ENCODE measurements at places on chromosomes 3 and 15.

DNA sequence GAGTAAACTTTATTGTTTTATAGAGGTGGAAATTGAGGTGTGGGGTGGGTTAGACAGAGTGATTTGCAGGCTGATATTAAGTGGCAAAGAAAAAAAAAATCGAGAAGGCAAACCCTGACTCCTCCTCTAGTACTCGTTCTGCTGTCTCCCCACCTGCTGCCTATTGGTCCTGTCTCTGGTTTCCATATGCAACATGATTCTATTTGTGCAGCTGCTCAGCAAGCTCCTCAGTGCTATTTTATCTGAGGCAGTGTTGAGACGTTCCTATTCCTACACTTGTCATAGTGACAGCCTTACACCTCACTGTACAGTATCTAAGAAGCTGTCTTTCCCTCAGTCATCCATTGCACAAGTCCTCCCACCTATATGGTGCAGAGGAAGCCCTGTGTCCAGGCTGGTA lies 45.1 kb downstream of the RSL24D1 start:
- DNase-seq = no peak

DNA sequence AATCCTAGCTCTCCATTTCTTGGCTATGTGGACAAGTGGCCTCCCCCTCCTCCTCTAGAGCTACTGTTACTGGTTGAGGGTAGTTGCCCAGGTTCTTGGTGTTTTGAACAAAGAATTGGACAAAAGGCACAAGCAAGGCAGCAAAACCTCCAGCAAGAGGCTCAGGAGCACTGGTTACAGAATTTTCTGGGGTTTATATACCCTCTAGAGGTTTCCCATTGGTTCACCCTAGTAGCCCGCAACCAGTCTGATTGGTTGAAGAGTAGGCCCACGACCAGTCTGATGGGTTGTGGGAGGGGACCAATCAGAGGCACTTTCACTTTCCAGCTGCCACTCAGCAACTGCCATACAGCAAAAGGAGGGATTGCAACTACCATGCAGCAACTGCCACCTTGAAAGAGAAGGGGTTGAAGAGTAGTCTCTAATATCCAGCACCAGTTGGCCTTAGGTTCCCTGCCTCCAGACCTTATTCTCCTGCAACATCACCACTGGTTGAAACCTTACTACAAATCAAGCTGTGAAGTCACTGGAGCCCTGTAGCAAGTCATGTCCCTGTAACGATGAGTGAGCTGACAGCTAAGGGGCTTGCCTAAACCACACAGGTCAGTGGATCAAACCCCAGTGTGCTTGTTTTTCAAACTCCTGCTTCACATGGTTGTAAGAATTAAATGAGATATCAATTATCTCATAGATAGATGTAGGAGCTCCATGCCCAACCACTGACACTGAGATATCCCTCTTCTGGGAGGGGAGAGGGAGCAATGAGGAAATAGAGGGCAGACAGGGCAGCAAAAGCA lies 2.9 kb upstream of the C15orf39 start:
- peak; percentile 63 for DNase-seq

- DNase-seq = no peak
Observed at GRCh38 chr3:50236484-50237132, 604 bp downstream of the GNAI2 start.

DNA sequence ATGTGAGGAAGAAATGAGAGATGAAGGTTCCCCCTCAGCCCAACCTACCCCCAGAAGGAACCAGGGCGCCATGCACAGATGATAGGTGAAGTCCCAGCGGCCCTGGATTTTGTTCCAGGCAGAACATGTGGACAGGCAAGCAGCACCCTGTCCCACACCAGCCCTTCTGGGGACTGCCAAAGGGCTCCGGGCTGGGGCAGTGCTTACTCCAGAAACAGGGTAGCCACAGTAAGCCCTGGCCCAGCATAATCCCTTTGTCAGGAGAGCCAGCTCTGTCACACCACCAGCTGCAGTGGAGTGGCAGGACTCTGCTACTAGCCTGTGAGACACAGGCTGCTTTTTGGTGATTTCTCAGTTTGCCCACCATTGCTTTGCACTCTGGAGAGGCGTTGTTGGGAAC lies 6.3 kb downstream of the FBXL22 start:
- no peak for DNase-seq

DNA sequence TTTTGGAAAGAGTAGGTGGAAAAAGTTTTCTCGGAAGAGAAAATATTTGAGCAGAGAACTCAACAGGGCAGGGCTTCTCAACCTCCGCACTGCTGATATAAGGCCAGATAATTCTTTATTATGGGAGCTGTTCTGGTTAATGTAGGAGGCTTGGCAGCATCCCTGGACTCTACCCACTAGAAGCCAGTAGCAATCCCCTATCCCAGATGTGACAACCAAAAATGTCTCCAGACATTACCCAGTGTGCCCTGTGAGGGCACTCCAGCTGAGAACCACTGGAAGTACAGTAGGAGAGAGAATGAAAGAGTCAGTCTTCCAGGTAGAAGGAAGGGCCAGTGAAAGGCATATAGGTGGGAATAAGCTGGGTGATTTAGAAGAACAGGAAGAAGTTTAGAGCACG lies 647.8 kb upstream of the ADAMTS9 start:
- no peak for DNase-seq

DNA sequence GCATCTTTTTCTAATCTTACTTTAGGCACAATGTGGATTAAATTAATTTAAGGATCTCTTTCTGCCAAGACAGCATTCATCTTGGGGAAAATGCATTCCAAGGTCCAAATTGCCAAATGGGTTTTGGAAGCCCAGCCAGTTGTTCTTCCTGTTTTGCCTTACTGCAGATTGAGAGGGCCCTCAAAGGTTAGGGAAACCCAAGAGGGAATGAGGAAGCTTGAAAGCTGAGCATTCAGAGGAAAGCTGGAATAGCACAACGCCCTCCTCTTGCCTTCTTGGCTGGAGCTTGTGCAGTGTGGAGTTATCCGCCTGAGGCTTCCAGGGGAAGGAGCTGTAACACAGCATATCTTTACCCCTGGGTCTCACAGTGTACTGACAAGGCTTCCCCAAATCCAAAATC lies 18.2 kb upstream of the SACM1L start:
- peak; percentile 63 for DNase-seq

- no peak for DNase-seq
Observed at GRCh38 chr3:12255393-12255792, 33.5 kb upstream of the PPARG start.

- no peak for DNase-seq
Observed at GRCh38 chr3:83926291-83926690, 1032.5 kb upstream of the CADM2 start.

DNA sequence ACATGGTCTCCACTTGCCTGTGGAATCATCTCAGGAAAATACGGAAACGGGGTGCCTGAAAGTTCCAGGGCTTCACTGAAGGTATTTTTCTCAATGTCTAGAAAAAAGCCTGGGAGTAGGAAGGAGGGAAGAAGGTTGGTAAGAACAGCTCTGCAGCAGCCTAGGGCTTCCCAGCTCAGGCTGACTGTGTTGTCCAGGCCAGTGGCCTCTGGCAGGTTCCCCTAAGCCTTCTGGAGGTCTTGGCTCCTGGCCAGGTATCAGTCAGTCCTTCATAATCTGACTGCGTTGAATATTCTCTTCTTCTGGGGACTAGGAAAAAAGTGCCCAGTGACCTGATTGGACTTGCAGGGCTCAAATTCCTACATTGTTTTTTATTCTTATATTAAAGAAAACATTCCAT lies 38.6 kb downstream of the SSR3 start:
- DNase-seq = no peak

GRCh38 chr3:4517643-4518311 lies 24.6 kb downstream of the ITPR1 start:
- DNase-seq = peak; percentile 51

DNA sequence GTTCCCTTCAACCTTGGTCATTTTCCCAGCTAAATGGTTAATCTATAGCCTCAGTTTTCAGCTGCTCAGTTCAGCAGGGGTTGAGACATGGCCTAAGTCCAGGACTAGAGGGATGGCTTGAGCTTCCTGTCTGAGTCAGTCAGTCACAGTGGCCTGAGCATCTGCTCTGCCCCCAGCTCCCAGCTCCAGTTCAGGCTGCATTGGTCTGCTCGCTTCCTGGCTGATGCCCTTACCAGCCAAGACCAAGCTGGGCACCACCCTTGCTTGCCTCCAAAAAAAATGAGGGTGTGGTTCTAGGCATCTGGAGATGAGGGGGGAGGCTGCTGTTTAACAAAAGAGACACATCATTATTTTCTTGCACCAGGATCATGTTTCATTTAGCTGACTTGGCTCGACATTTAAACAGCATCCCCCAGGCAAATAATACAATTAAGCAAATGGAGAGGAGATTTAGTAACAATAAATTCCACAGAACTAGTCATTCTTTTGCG lies 70.7 kb downstream of the WNT5A start:
- no peak for DNase-seq

GRCh38 chr3:27673701-27674100 lies 48.4 kb downstream of the EOMES start:
- DNase-seq = no peak

- DNase-seq = no peak
Observed at GRCh38 chr3:107106316-107106715, 270.9 kb upstream of the CCDC54 start.

GRCh38 chr3:184352149-184352785 lies 9.1 kb downstream of the CLCN2 start:
- DNase-seq = no peak

GRCh38 chr3:87288446-87288845 lies 12.1 kb upstream of the POU1F1 start:
- peak; percentile 12 for DNase-seq

GRCh38 chr15:83880529-83880928 lies 226.6 kb downstream of the ADAMTSL3 start:
- no peak for DNase-seq

- peak; percentile 81 for DNase-seq
Observed at GRCh38 chr3:129650256-129650872, 43.9 kb upstream of the PLXND1 start.

DNA sequence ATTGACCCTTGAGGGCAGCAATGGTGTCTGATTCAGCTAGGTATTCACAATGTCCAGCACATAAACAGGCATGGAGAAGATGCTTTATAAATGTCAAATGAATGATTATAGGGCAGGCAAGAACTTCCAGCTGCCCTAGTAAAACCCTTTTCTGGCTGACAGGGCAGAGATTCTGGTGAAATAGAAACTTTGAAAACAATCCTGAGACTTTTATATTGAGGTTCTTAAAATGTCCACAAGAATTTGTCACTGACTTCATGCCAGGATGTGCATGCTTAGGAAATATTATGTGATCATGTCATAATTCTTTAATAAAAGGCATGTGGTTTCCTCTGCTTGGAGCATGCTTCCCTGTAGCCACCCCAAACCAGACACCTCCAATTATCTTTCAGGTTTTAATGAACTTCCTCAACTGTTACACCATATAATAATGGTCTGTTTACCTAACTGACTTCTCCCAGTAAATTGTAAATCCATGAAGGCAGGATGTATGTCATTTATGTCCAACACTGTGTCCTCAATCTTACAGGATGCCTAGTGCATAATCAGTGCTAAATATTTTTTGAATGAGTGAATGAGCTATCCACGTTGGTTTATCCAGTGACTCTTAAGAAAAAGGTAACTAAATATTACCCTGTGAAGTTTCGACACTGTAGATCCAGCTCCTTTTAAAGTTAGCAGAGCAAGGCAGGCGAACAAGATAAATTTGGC lies 43.4 kb upstream of the CLRN1 start:
- no peak for DNase-seq

- DNase-seq = no peak
Observed at GRCh38 chr3:141722648-141723047, 15.4 kb upstream of the RNF7 start.

GRCh38 chr3:155425396-155425795 lies 131.9 kb upstream of the STRIT1 start:
- DNase-seq = no peak
